T-cell (primary cell): ENCODE measurements at places on chromosomes 12 and 14. TPM values are rescaled to one million over a fixed set of nuclear protein-coding genes. Genes with fewer than 3 reads are reported as not detected.

The LMNTD1 gene
- total RNA-seq, result not detected

DNA sequence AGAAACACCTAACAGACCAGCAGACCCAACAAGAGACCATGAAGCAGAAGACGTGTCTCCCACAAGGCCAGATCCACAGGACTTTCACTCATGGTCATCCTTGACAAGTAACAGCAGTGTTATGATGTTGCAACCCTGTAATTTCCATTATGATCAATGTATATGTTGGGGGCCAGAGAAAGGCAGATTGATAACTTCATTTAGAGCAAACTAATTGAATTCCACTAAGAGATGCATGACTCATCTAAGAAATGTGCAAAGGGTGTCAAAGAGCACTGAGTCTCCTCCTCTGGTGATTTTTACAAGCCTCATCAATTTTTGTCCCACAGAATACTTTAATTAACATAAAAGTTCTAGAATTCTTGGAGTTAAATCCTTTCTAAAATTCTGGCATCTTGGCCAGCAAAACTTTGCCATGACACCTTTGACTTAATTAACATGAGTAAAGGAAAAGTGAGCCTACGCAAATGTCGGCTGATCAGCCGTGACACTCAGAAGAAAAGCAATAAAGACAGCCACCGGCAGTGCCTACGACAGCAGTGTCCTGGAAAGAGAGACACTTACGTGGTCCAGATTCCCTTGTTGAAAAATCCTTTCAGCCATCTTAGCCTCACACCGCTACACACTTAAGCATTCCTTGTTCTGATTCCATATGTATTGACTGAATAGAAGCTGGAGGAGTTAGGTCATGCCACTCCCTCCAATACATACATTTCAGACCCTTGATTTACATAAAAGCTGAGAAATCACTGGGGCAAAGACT is 370.2 kb upstream of the CCDC196 start:
- H3K4me1 ChIP-seq, result no peaks in the 10 kb centered on the region
- H3K27me3 ChIP-seq, result no peaks in the 10 kb centered on the region
- H3K4me3 ChIP-seq, result no peak overlapping the region
- H3K36me3 ChIP-seq, result no peaks in the 10 kb centered on the region
- no peak for DNase-seq

The LRP1-AS gene
- total RNA-seq, result not detected

The JDP2 gene
- total RNA-seq, result 0.89 TPM

The FGF6 gene
- total RNA-seq, result not detected

GRCh38 chr12:113302886-113303640 is 31.8 kb downstream of the SLC8B1 start:
- no peaks in the 10 kb centered on the region for H3K27me3 ChIP-seq
- no peak overlapping the region for H3K4me3 ChIP-seq
- peaks cover 51% of the 10 kb centered on the region for H3K36me3 ChIP-seq
- no peak for DNase-seq
- H3K4me1 ChIP-seq, result peaks cover 3% of the 10 kb centered on the region

The BTBD6 gene
- 51.3 TPM for total RNA-seq
